Regular cardiac myocyte (primary cell): ENCODE measurements at places on chromosomes 7 and 10. TPM values are rescaled to one million over a fixed set of nuclear protein-coding genes. Genes with fewer than 3 reads are reported as not detected.

OR2A12 gene
- not detected in 2 replicates for total RNA-seq

SLC26A3 gene
- total RNA-seq, result not detected in 2 replicates

PBLD gene
- total RNA-seq, result 6.1 and 7.3 TPM in 2 replicates

TMEM178B gene
- 0.38 and 2.3 TPM in 2 replicates for total RNA-seq

IGF2BP3 gene
- 20.3 and 36.0 TPM in 2 replicates for total RNA-seq

PPP1R17 gene
- not detected in 2 replicates for total RNA-seq

FZD1 gene
- 7.6 and 11.7 TPM in 2 replicates for total RNA-seq

CRHR2 gene
- not detected in 2 replicates for total RNA-seq

NPSR1 gene
- total RNA-seq, result not detected in 2 replicates

FOXP2 gene
- total RNA-seq, result under 0.01 TPM in 1 of 2 replicates, not detected in the other

TUBGCP2 gene
- total RNA-seq, result 39.2 and 83.8 TPM in 2 replicates

PDZD7 gene
- 1.3 and 3.1 TPM in 2 replicates for total RNA-seq

ZNF467 gene
- total RNA-seq, result 0.56 and 0.77 TPM in 2 replicates

CHST15 gene
- 1.7 and 8.2 TPM in 2 replicates for total RNA-seq

PAPOLB gene
- total RNA-seq, result 0.19 and 0.28 TPM in 2 replicates

GNGT1 gene
- under 0.01 TPM in 1 of 2 replicates, not detected in the other for total RNA-seq

TCAF2 gene
- total RNA-seq, result 6.5 and 7.1 TPM in 2 replicates

SCART1 gene
- 0.77 and 1.1 TPM in 2 replicates for total RNA-seq

C7orf33 gene
- total RNA-seq, result not detected in 2 replicates

MMD2 gene
- not detected in 2 replicates for total RNA-seq
